Stimulated activated CD8-positive, alpha-beta memory T cell treated with anti-CD3 and anti-CD28 coated beads, Interleukin-7, amount 100 ng/mL, for 48 hours (primary cell): ENCODE measurements at places on chromosomes 7 and 10.

- DNase-seq = no peak
These were observed 54.0 kb upstream of the GRB10 start for GRCh38 chr7:50836646-50837045.

DNA sequence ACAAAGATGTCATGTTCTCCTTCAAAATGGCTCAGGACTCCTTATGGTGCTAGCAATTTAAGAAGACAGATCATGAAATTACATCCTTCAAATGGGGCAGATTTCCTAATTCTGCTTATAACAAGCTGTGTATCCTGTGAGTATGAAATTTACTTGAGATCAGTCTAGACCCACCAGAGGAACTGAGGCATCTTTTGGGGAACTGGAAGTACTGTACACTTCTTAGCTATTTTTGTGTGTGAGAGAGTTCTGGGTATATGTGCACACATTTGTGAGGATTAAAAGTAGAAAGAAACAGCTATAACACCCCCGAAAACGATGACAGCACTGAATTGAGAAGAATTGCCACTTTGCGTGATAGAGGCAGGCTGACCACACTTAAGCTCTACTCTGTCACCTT lies 187.0 kb upstream of the CCDC6 start:
- no peak for DNase-seq

GRCh38 chr10:92757066-92757710 lies 67.4 kb downstream of the HHEX start:
- no peak for DNase-seq

GRCh38 chr7:116307253-116307652 lies 96.9 kb downstream of the TES start:
- no peak for DNase-seq
